ENCODE measurements at places on chromosomes 13 and 19.

- peak; percentile 17 for DNase-seq
Measured at GRCh38 chr19:5851302-5851701, at the start of gene FUT3. FUT3 (minus strand) TSS chr19:5851449.

GRCh38 chr19:30209617-30210600 is 162.3 kb upstream of the ZNF536 start:
- DNase-seq = no peak

DNA sequence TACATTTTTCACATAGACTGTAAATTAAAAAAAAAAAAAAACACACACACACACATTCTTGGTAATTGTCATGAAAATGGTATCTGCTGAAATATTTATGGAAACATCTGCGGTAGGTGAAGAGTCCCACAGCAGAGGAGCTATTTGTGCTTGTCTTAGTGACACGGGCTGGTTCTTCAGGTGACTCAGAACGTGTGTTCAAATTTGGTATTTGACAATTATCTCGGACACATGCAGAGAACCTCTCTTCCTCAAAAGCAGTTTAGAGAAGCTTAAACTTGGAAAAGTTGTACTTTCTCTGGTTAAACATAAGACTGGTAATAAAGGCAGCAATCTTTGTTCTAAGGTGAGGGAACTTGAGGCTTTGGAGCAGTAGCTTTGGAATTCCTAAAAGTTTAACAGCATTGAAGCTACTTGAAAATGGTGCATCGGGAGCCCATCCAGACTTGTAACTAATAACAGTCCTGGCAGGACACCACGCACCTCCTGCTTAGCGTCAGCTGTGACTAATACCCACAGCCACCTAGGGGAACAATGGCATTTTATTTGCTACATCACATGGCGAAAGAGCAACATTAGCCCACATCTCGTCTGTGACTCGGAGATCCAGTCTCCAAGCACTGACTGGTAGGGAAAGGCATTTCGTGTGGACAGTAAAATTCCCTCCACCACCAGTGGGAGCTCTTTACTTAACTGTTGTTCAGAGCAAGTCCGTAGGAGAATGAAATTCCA is 1505.1 kb upstream of the SLC10A2 start:
- peak; percentile 12 for DNase-seq

DNA sequence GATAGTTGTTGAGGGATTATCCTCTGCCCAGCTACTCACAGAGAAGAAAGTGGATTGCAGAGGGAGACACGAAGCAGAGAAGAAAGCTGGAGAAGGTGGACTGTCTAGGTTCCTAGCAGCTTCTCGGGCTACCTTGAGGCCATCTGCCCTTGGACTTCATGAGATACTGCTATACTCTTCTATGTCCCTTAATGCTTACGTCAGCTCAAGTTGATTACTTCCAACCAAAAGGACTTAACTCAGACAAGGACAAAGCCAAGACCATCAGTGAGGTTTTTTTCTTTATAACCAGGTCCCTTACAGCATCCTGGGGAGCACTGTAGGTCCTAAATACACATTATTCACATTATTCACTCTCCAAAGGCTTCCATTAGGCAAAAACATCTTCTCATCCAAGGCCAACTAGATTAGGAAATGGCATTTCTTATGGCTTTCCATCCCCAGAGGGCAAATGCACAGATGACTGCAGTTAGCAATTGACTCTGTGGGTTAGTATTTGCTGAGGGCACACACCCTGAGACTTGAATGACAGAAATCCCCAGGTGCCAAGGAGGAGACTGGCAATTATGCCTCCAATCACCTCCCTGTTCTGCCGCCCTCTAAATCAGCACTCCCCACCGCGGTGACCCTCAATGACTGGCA is 4.1 kb upstream of the UBE2L5 start:
- no peak for DNase-seq

DNA sequence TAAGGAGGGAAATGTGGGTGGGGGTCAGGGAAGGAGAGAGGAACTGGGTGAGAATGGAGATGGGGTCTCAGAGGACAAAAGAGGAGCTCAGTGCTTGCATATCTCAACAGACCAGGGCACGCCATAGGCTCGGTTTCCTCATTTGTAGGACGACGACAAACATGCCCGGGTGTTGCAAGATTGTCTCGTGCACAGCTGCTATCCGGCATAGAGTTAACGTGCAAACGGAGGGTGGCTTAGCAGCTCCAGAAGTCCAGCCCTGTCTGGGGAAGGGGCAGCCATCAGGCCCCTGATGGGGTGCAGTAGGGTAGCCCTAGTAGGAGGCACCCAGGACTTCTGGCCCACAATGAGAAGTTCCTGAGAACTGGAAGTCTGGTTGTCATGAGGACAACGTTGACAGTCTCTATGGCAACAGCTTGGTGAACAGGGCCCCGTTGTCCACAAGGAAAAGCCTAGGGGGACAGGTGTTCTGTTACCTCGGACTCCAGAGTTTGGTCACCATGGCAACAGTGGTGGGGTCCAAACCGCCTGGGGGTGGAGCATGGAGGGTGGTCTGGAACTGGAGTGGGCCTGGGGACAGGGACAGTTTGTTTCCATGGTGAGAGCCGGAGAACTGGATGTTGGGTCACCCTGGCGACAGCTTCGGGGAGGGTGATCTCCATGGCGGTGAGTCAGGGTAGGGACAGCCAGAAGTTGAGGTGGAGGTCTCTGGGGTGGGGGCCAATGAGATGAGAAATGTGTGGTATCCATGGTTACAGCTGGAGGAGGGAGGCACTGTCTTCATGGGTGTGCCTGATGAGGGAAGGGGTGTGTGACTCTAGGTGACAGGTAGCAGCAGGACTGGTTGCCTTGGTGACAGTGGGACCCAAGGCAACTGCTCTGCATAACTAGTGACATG is 16.8 kb downstream of the TM6SF2 start:
- no peak for DNase-seq

- DNase-seq = no peak
Measured at GRCh38 chr19:46967578-46968032, 52.0 kb upstream of the NPAS1 start.

DNA sequence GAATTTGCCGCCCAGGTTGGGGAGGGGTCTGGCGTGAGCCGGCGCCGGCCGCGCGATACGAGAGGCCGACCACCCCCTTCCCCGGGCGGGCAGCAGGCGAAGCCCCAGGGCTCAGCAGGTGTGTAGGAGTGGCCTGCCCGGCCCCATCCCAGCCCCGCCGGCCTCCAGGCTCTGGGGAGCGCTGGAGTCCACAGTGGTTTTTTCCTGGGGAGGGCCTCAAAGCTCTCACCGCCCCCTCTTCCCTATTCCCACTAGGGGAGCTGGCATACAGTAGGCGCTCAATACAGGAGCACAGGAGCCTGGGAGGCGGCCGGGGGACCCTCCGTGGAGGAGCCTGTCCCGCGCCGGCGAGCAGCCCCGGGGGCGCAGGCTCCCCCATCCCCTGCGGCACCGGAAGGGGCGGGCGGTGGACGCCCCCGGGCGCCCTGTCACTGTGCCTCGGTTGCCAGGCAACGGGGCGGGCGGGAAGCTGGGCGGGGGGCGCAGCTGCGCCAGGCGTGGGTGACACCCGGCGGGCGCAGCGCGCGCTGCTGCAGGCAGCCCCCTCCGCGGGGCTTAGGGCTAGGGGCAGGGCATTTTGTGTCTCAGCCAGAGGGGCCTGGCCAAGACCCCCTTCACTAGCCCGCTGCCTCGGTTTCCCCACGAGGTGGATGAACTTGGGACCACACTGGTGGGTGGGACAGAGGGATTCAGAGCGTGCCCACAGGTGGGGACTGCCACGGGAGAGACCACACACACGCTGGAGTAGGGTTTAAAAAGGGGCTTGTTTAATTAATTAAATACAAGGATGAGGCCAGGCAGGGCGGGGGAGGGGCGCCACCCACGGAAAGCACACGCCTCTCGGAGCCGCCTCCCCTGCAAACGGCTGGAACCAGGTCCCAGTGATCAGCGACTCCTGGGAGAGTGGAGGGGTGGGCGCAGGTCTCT is 3.6 kb upstream of the REXO1 start:
- no peak for DNase-seq

GRCh38 chr13:111898956-111899713 is 167.8 kb upstream of the SOX1 start:
- DNase-seq = no peak

GRCh38 chr13:113804703-113805430 is 45.8 kb downstream of the TMEM255B start:
- DNase-seq = no peak

DNA sequence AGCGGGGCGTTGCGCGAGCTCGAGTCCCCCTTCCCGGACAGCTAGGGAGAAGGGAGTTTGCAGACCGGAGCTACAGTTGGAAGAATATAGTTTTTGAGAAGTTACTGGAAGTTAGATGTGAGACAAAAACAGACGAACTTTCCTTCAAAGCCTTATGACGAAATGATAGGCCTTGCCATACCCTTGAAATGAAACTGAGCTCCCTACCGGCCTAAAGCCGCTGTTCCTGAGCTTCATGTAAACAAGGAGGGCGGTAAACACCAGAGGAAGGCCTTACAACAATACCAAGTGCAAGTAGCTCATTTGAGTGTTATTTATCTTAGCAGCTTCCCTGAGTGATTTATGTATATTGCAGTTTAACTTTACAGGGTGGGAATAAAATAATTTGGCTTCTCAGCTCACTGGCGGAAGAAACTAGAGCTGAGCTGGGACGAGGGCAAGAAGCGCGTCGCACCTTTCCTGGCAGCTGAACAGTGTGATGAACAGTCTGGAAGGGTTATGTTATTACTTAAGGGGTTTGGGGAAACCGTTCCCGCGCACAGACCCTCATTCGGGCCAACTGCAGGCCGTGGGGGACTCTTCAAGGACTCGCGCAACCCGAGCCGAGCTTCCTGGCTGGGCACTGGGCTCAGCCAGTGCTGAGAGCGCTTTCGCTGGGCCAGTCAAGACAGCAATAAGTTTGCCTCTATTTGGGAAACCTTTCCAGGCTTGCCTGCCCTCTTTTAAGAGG is 111.2 kb downstream of the KCNRG start:
- DNase-seq = no peak

DNA sequence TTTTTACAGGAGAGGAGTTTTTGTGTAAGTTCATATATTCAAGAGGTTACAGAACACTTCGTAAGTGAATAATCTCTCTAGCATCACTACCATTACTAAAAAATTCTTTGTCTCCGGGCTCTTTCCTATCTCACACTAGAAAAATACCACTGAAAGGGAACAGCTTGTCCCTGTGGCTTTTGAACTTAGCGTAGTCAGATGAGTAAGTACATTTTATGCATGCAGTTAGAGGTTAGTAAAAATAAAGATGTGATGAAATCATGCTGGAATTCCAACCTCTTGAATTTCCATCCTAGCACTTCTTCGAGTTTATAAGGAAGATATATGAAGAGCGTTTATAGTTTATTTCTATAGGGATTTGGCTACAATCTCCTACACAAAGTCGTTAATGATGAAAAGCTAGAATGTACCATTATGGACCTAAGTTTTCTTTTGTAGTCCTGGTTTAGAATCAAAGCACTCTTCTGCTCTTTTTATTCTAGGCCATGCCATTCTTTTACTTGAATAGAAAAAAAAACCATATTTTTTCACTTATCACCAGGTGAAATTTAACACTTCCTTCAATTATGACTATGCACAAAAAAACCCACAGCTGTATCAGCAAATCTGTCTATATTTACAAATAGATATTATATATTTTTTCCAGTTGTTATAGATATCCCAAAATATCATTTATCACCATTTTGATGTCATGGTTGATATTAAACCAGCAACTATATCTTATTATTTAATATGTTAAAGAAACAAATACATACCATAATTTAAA is 139.9 kb upstream of the PCDH9 start:
- no peak for DNase-seq

- DNase-seq = no peak
Measured at GRCh38 chr19:51824281-51825005, 29.5 kb downstream of the FPR3 start.

DNA sequence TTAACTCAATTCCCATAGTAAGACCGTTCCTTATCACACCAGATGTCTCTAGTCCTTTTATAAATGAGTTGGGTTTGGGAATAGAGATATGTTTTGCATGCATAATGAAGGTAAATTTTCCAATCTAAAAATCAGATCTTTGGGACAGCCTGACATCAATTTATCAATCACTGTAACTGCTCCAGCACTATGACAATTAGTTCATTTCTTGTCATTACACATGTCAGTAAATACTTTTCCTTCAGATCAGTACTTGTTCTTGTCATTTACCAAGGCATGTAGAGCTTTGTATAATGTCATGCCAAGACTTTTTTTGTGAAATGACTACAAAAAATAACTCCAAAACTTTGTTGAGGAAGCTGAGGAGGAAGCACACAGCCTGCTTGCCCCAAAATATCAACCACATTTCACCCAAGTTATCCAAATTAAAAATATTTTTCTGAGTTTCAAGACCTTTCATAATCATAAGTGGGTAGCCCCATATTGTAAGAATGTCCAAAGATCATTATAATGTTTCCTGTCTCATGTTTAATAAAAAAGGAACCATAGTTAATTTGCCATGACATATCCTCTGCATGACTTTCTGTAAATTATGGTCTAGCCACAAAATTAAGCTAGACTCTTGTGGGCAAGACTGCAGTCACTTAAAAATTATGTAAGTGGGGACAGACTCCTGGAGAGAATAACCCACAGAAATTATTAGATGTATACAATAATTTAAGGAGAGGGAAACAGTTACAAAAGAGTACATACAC is 586.8 kb downstream of the TBC1D4 start:
- no peak for DNase-seq

DNA sequence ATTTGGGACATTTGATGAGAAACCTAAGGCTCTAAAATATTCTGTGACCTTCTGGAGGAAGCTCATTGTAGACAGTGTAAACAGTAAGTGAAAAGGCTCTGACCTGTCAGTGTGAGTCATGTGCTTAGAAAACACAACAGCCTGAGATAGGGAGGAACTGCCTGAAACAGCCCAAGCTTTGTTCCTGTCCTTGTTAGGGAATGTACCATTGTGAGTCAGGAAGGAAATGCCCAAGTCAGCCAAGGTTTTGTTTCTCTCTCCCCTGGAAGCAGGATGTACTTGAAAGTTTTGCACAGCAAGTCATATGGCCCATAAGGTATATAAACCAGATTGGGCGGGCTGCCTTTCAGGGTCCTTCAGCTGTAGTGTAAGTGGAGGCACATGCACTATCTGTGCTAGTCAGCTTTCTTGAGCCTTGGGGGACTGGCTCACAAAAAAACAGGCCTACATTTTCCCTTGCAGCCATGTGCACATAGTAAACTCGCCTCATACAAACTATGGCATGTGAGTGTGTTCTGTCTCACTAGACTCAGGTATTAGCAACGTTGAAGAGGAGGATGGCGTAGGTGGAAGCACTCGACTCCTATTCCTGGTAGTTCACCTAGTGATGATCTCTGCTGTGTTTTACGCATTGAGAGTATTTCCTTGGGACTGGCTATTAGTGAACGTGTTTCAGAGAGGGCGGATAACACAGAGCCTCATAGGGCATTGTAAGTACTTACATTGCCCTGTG is 141.2 kb upstream of the KLHL1 start:
- DNase-seq = no peak

DNA sequence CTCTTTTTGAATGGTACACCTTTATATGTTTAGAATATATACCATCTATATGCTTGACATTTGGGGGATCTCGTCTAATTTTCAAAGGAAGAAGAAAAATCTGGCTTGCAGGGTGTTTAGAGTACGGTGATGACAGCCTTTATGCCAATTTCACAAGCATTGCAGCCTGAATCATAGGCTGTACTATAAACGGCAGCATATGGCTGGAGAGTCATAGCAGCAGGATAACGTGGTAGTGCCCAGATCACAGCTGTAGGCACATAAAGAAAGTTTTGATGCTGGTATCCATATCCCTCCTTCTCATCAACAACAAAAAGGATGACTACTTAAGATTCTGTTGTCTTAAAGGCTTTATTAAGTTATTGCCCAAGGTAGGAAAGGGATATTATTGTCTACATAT is 253.0 kb downstream of the PCDH9 start:
- DNase-seq = no peak
